Endothelial cell (in vitro differentiated cells): ENCODE measurements at places on chromosomes 7 and 10.

- no peak for DNase-seq
Observed at GRCh38 chr10:83492004-83492403, 647.3 kb upstream of the GHITM start.

GRCh38 chr10:23038172-23038571, 57.2 kb upstream of the MSRB2 start:
- DNase-seq = no peak

GRCh38 chr7:112540839-112541577, 60.2 kb downstream of the LSMEM1 start:
- DNase-seq = no peak

DNA sequence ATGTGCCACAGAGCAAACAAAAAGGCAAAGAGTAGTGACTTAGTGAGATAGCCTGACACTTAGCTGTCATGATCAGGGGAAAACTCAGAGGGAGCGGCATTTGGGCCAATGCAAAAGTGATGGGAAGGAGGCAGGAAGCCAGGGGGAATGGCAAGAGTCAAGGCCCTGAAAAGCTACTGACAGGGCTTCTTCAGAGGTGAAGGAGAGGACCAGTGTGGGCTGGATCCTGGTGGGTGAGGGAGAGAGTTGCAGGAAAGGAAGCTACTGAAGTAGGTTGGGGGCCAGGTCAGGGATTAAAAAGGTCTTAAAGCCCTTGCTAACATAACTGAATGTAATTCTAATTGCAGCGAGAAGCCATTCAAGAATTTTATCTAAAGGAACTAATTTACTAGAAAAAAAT, 117.0 kb downstream of the AASS start:
- DNase-seq = no peak

DNA sequence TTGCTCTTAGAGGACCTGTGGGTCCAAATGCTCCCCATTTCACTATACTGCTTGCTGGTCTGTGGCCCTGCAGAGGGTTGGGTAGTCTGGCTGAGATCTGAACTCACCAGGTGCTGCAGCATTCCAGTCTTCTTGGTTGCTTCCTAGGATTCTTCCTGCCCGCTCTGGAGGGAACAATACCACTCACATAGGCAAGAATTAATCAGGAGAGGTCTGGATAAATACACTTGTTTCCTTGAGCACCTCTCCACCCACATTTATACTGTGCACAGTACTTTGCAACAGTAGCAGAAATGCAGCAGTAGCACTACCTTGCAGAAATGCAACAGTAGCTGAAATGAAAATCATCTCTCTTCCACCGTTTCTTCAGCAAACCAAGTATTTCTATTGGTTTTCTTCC, 125.3 kb downstream of the INSYN2A start:
- no peak for DNase-seq

GRCh38 chr10:116665541-116666125, 44.9 kb downstream of the PNLIPRP2 start:
- DNase-seq = no peak

DNA sequence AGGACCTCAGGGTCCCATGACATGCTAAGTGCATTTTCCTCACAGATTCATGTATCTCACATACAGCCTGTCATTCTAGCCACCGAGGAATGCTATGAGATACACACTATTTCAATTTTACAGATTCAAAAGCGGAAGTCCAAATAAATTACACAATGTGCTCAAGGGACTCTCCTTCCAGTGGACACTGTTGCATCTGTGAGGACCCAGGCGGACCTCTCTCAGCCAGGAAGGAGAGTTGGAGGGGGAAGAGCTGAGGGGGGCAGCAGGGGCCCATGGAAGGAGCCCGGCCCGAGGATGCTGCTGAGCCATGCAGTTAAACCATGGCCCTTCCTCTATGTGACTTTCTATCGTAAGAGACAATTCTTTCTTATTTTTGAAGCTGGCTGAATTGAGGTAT, 93.6 kb downstream of the VOPP1 start:
- DNase-seq = no peak

- DNase-seq = no peak
Observed at GRCh38 chr7:14837216-14837615, 65.3 kb downstream of the DGKB start.

DNA sequence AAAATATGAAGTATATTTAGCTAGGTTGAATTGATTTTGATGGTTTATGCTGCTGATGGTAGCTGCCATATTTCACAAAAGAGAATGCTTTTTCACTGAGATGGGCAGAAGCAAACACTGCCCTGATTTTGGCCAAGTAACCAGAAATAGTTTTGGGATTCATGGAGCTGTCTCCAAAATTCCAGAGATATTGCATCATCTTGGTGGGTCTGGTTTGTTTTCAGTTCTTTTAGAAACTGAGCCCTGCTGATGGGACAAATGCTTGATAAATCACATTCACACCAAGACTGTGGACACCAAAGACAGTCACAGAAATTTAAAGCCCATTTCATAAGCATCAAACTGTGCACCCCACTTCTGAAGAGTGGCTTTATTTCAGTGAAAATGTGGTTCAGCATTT, 140.5 kb downstream of the BICC1 start:
- DNase-seq = no peak

DNA sequence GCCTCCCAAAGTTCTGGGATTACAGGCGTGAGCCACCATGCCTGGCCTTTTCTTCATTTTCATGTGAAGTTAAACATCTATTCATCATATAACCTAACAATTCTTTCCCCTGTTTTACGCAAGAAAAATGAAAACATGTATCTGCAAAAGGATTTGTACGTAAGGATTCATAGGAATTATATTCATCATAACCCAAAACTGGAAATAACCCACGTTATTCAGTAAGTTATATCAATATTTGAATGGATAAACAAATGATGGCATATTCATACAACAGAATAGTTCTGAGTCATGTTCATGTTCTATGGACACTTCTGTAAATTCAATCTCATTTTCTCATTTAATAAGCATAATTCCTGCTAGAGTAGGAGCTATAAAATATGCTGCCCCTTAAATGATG, 35.2 kb upstream of the CAV2 start:
- DNase-seq = no peak

DNA sequence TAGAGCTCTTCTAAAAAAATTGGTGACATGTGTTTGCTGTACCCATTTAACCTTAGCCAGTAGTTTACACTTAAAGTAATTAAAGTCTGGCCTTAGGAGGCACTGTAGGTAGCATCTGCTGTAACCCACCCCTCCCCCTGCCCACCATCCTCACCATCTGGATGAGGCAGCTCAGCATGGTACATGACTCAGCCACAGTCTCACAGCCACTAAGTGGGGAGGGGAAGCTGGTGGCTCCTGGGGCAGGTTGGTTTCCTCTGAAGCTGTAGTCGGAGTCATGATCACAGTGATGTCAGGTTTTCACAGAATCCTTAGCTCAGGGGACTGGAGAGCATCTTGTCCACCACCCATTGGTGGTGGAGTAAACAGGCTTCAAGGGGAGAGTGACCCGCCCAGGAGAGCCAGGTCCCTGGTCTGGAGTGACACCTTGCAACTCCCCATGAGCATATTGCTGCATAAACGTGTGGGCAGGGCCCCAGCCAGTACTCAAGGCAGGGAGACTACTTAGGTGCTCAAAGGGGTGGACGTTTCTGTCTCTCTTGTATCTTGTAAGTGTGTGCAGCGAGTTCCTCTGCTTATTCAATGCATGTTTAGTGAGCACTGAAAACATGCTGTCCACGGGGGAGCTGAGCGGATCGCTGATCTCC, 125.9 kb downstream of the GRK5 start:
- no peak for DNase-seq

GRCh38 chr10:6918305-6918704, 338.2 kb upstream of the PRKCQ start:
- peak; percentile 44 for DNase-seq

DNA sequence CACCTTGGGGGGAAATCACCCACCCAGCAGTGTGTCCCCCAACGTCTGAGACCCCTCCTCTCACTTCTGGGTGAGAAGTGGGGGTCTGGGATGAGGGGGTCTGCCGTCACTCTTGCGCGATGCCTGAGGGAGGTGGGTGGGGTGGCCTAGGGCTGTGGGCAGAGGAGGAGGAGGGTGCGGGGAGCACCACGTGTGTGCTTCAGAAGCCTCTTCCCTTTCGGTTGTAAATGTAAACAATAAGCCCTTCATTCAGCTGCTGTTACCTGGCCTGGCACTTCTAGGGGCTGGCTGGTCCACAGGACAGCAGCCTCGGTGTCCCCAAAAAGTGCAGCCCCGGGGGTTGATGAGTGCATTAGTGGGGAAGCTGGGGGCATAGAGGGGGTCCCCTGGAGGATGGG, 1.3 kb downstream of the CLIP2 start:
- no peak for DNase-seq

DNA sequence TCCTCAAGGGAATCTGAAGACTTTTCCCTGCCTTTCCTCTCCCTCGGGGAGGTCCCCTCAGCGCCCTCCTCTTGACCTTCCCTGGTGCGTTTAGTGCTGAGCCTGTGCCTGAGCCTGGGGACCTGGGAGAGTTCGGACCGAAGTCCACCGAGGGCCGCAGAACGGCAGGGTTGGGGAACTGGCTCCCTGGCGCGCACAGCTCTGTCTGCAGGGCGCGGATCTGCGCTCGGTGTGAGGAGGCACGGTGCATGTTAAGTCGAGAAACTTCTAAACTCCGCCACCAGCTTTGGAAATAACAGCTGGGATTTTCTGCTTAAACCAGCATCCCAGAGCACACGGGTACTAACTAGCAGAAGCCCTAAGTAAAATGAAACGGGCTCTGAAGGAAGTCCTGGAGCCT, 44.2 kb upstream of the SLC29A4 start:
- no peak for DNase-seq

DNA sequence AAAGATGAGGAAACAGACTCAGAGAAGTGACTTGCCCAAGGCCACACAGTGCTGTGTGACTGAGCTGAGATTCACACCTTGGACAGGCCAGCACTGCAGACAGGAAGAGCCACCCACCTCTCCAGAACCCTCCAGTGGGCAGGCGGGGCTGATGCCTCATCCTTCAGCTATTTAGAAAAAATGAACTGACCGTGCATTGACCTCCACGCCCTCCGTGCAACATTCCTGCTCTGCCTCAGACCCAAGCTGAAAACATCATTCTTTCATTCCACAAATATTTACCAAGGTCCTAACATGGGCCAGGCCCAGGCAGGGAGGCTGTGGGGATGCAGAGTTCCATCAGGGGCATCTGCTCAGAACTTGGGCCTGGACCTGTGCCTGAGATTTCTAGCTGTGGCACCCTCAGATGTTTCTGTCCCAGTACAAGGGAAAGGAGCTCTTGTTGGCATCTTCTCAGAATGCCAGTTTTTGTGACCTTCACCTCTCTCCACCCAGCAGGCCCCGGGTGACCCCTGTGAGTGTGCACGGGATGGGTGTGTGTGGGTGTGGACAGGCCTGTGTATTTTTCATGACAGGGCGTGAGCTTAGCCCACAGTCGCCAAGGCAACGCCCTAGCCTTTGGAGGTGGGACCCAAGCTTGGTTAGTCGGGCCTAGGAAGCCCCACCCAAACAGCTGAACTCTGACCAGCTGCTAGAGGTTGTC, 6.5 kb downstream of the VSIR start:
- no peak for DNase-seq

DNA sequence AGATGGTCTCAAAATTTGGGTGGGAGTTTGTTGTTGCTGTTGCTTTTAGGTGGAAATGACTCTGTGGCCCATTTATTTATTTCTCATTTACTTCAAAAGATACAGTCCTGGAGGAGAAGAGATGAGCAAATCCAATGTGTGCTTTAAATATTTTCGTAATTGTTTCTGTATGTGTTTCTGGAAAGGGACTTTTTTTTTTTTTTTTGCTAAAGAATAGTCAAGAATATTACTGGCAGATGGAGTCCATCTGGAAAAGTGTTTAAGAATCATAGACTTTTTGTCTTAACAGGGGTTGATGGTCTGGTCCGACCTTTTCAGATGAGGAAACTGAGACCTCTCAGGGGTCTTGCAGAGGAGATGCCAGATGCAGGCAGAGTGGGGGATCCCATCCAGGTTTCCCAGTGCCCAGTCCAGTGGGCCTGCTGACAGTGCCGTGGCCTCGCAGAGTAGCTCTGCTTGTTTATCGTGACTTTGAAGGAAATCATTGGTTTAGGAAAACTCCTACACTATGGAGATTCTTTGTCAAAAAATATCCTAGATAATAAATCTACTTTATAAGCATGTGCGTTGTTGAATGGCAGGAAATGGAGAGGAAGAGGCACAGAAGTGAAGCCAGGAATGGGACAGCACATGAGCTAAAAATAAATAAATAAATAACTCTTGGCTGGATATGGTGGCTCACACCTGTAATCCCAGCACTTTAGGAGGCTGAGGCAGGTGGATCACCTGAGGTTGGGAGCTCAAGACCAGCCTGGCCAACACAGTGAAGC, 164.3 kb upstream of the SVIL start:
- DNase-seq = no peak

GRCh38 chr7:53358269-53358668, 322.8 kb downstream of the POM121L12 start:
- DNase-seq = no peak

DNA sequence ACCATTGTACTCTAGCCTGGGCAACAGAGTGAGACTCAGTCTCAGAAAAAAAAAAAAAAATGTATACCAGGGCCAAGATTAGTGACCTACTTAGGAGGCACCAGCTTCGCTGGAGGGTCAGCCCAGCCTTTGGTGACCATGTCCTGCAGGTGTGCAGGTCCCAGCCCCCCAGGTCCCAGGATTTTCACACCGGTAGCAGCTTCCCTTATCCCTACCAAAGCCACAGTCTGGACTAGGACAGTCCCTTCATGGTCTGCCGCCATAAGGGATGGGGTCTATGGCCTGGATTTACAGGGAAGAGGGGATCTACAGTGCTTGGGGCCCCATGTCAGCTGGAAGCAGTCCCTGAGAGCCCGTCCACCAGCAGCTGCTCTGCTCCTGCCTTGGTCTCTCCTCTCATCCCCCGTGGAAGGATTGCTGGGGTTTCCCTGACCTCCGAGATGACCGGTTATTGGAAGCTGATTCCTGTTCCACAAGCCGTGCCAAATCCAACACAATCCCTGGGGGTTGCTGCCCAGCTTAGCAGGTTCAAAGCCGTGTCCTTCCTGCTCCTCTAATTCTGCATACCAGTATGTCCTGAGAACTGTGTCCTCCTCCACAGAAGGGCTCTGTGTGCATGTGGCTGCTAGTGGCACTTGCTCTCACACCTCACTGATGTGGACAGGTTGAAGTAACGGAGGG, 11.0 kb upstream of the NDUFB2 start:
- no peak for DNase-seq

- DNase-seq = no peak
Observed at GRCh38 chr7:75010036-75010435, 45.5 kb downstream of the CASTOR2 start.

GRCh38 chr7:70698219-70698832, 433.6 kb upstream of the GALNT17 start:
- peak; percentile 43 for DNase-seq

GRCh38 chr7:122588621-122589020, 110.3 kb downstream of the RNF133 start:
- DNase-seq = no peak

- DNase-seq = no peak
Observed at GRCh38 chr7:50652400-50653125, 87.4 kb upstream of the DDC start.
